Activated CD8-positive, alpha-beta memory T cell treated with anti-CD3 and anti-CD28 coated beads, Interleukin-2, amount 10 ng/mL, durations not matched to agents 7 days and 5 days (primary cell): ENCODE measurements at places on chromosomes 2 and 18. TPM values are rescaled to one million over a fixed set of nuclear protein-coding genes. Genes with fewer than 3 reads are reported as not detected.

- peaks cover 5% of the 10 kb centered on the region for H3K4me1 ChIP-seq
- no peaks in the 10 kb centered on the region for H3K36me3 ChIP-seq
- no peak for DNase-seq
Observed at GRCh38 chr18:50560681-50561629, 1.1 kb downstream of the MAPK4 start.

DNA sequence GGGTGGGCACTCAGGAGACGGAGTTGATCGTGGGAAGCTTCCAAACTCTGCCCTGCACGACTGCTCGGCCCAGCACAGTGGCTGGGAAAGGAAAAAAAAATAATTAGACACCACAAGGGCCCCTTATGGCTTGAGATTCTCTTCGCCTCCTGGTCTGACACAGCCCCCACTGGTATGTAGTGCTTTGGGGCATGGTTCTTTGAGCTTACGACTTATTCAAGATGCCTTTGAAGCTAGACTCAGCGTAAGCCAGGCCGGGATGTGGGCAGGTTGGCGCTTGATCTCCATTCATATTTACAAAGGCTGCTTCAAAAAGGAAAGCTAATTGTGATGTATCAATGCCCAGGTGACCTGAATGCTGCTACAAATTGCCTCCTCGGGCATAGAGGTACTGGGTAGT is 50.5 kb downstream of the CXCR4 start:
- H3K27ac ChIP-seq = no peak overlapping the region
- H3K36me3 ChIP-seq = peaks cover 16% of the 10 kb centered on the region
- no peak overlapping the region for H3K4me3 ChIP-seq
- no peaks in the 10 kb centered on the region for H3K27me3 ChIP-seq

- peaks cover 35% of the 10 kb centered on the region for H3K27me3 ChIP-seq
- no peak overlapping the region for H3K27ac ChIP-seq
- peaks cover 19% of the 10 kb centered on the region for H3K4me1 ChIP-seq
- no peak for DNase-seq
Observed at GRCh38 chr2:10490806-10491291, 42.7 kb upstream of the ODC1 start.

- H3K27me3 ChIP-seq = peaks cover 81% of the 10 kb centered on the region
- peaks cover 8% of the 10 kb centered on the region for H3K4me1 ChIP-seq
- no peak for DNase-seq
- H3K36me3 ChIP-seq = no peaks in the 10 kb centered on the region
Observed at GRCh38 chr2:196592331-196592910, 47.1 kb upstream of the CCDC150 start.

- H3K36me3 ChIP-seq = peaks cover 1% of the 10 kb centered on the region
- H3K4me1 ChIP-seq = peaks cover 25% of the 10 kb centered on the region
- DNase-seq = no peak
- no peak overlapping the region for H3K27ac ChIP-seq
- H3K4me3 ChIP-seq = no peak overlapping the region
Observed at GRCh38 chr2:157903626-157904025, 27.5 kb upstream of the ACVR1 start.

DNA sequence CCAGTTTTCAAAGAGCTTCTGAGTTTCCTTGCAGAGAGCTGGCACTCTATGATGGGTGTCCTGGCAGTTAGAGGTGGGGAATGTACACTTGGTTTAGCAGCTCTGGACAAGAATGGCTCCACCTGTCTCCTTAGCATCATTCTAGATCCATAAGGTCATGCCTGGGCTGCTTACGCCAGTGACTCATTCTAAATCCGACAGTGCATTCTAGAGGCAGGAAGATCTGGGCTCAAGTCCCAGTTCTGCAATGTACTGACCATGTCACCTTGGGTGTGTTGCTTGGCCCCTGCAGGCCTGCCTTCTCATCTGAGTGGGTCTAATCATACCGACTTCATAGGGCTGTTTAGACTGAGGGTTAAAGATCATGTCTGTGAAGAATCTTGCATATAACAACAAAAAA is 46.5 kb downstream of the PTGR3 start:
- H3K27me3 ChIP-seq = peaks cover 8% of the 10 kb centered on the region
- H3K36me3 ChIP-seq = no peaks in the 10 kb centered on the region
- no peak overlapping the region for H3K27ac ChIP-seq
- no peak for DNase-seq
- peaks cover 8% of the 10 kb centered on the region for H3K4me1 ChIP-seq

DNA sequence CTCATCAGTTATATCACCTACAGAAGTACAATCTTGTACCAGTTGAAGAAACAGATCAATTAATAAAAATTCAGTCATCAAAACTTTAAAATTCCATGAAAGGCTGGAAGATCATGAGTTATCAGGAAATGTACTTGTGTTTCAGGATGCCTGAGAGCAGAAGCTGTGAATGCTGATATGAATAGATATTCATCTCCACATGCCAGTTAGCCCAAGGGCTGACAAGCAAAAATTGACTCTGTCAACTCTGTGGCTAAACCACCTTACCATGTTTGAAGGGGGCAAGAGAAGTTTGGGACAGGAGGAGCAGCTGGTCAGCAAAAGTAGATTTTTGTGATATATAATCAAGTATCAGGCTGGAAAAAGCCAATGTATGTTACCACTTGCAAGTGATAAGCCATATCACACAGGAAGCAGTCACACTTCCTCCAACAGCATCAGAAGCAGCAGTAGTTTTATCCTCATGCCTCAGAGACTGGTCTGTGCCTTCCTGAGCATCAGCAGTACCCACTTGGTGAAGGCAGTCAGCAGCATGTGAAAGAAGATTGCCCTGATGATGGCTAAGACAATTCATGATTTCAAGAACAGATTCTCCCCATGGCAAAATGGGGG is 328.2 kb upstream of the CNTNAP5 start:
- no peak overlapping the region for H3K4me3 ChIP-seq
- H3K27ac ChIP-seq = no peak overlapping the region
- no peaks in the 10 kb centered on the region for H3K4me1 ChIP-seq
- H3K36me3 ChIP-seq = no peaks in the 10 kb centered on the region
- DNase-seq = no peak

- peaks cover 95% of the 10 kb centered on the region for H3K4me1 ChIP-seq
- peak overlapping the region; percentile 66 for H3K27ac ChIP-seq
- peak overlapping the region; percentile 17 for H3K4me3 ChIP-seq
- peaks cover 97% of the 10 kb centered on the region for H3K36me3 ChIP-seq
Observed at GRCh38 chr2:157431176-157431575, 12.7 kb downstream of the CYTIP start.

- no peak for DNase-seq
- H3K27ac ChIP-seq = no peak overlapping the region
- H3K4me3 ChIP-seq = no peak overlapping the region
- H3K36me3 ChIP-seq = no peaks in the 10 kb centered on the region
- no peaks in the 10 kb centered on the region for H3K4me1 ChIP-seq
Observed at GRCh38 chr2:86426271-86426670, 14.9 kb upstream of the KDM3A start.

GRCh38 chr2:122530814-122531213 is 775.4 kb downstream of the TSN start:
- H3K27ac ChIP-seq = no peak overlapping the region
- H3K4me1 ChIP-seq = no peaks in the 10 kb centered on the region
- H3K36me3 ChIP-seq = no peaks in the 10 kb centered on the region
- no peak for DNase-seq
- no peaks in the 10 kb centered on the region for H3K27me3 ChIP-seq

DNA sequence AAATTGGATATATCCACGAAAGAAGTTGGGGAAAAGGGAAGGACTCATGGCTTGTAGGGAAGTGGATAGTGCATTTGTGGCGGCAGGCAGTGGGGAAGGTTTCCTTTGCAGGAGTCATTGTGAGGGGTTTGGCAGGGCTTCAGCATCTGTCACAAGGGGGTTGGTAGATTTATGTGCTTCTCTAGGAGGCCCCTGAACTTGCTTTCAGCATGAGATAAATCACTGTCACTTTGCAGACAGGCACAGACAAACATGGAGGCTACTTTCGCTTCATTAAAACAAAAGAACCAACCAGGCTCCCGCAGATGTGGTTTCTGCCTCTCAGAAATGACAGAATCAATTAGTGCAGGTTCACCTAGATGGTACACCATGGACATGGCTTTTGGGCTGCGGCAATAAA is 340.7 kb downstream of the TGIF1 start:
- no peaks in the 10 kb centered on the region for H3K4me1 ChIP-seq
- H3K27me3 ChIP-seq = peaks cover 16% of the 10 kb centered on the region

DNA sequence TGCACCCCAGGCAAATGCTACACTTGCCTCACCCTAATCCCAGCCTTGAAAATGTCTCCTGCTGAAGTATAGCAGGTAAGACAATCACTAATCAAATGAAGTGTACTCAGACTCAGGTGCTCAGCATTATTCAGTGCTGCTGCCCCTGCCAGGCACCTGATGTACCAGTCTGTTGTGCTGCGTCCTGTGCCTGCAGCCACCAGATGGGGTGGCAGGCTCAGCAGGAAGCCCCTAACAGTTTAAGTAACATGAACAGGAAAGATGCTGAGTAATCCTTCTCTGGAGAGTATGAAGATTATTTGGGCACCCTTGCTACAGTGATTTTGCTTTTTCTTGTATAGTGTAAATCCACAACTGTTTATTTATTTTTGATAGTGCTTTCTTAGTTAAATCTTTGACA is 69.1 kb downstream of the TACR1 start:
- no peaks in the 10 kb centered on the region for H3K4me1 ChIP-seq
- no peak overlapping the region for H3K27ac ChIP-seq
- no peak for DNase-seq
- H3K36me3 ChIP-seq = no peaks in the 10 kb centered on the region

DNA sequence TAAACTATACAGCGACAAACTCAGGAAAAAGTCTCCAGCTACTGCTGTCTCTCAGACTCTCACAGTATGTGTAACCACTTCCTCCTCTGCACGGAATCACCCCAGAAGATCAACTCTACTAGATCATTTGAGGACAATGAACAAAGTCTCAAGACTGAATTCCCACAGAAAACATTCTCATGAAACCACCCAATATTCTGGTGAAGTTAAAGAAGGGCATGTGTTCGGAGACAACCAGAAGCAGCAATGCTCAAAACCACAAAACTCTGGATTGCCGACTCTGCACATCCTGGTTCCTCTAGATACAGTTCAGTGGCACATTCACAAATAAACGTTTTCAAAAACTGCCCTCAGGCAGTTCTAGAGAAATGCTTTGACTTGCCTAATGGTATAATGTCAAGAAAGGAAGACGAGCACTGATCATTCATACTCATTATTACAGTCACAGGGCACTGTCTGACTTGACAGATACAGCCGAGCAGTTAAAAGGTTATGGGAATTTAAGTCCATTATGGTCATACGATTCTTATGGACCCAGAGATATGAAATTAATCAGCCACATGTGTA is 91.9 kb upstream of the STK17B start:
- H3K4me3 ChIP-seq = peak overlapping the region; percentile 59
- H3K27me3 ChIP-seq = no peaks in the 10 kb centered on the region
- DNase-seq = peak; percentile 77

DNA sequence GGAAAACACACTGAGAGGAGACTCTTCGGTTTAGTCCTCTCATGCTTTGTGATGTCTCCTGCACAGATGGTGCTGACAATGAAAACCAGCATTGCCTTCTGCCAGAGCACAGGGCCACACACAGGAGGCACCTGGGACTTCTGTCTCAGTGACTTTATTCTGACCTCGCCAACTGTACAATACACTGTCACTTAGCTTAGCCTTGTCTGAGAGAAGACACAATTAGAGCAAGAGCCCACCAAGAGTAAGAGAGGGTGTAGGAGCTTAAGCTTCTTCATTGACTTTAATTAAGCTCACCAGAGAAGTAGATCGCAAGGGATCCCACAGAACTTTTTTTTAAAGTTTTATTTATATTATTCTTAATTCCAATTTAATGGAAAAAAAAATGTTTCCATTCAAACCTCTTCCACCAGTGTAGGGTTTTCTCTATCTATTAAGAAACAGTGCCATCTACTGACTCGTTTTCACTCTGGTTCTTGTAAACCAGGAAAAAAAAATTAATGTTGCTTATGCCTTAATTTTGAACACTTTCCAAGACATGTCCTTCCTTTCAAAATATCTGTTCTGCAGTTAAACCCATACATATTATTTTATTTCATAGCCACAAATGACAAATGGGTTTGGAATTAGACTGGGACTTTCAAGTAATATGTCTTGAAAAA is 42.4 kb upstream of the DDX18 start:
- H3K4me1 ChIP-seq = no peaks in the 10 kb centered on the region
- H3K36me3 ChIP-seq = no peaks in the 10 kb centered on the region
- no peak overlapping the region for H3K4me3 ChIP-seq
- no peak for DNase-seq

DNA sequence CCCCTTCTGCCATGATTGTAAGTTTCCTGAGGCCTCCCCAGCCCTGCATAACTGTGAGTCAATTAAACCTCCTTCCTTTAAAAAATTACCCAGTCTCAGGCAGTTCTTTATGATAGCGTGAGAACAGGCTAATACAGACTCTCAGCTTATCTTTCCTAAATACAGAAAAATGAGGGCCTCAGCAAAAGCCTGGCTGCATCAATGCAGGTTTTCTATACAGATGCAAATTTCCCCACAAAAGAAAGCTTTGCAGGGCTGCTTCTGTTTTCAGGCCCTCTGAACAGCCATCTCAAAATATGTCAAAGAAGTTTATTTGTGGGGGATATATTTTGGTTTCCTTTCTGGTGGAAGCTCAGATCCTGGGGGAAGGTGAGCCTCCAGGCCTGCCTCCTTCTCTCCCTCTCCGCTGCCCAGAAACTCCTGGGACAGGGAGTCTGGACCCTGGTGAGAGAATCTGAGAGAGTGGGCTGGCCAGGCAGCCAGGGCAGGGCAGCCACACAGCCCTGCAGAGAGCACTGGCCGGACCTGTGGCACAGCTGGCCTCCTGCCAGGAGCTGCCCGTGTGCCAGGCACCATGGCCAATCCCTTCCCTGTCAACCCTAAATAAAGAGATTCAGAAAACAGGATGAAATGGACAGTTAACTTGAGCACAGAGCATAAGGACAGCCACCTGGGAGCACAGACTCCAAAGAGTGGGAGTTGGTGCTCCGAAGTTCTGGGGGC is 21.6 kb upstream of the AGXT start:
- H3K36me3 ChIP-seq = no peaks in the 10 kb centered on the region
- H3K4me3 ChIP-seq = no peak overlapping the region
- H3K27ac ChIP-seq = no peak overlapping the region
- H3K27me3 ChIP-seq = peaks cover 8% of the 10 kb centered on the region
- DNase-seq = no peak

CRYGC gene
- total RNA-seq = not detected

SERPINB4 gene
- total RNA-seq = not detected

CHRNG gene
- total RNA-seq = not detected

PAX3 gene
- total RNA-seq = not detected

RRM2 gene
- 506 TPM for total RNA-seq

NT5C1B gene
- not detected for total RNA-seq

SCYGR4 gene
- not detected for total RNA-seq
